Activated CD4-positive, alpha-beta memory T cell treated with anti-CD3 and anti-CD28 coated beads, Interleukin-2, amount 10 ng/mL, durations not matched to agents 7 days and 5 days (primary cell): ENCODE measurements at places on chromosomes 5 and 9. TPM values are rescaled to one million over a fixed set of nuclear protein-coding genes. Genes with fewer than 3 reads are reported as not detected.

The ANKRD33B gene
- 9.5 TPM for total RNA-seq

DNA sequence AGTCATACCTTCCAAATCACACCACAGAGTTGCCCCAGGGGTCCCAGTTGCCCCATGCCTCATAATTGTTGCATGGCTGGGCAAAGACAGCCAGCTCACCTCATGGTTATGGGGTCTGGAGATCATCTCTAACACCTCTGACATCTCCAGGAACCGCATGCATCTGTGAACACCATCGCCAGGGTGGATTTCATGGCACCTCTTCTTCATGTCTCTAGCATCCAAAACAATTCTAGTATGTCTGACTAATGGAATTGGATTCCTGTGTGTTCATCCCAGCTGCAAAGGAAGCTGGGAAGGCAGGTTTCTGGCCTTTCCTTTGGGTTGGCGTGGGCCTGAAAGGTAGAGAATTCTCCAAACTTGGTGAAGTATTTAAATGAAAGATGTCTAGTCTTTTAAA lies 122.3 kb upstream of the ABCA1 start:
- H3K36me3 ChIP-seq: no peaks in the 10 kb centered on the region
- H3K27me3 ChIP-seq: peaks cover 2% of the 10 kb centered on the region
- DNase-seq: no peak
- H3K4me1 ChIP-seq: peaks cover 19% of the 10 kb centered on the region

GRCh38 chr5:9739135-9739534 lies 109.0 kb upstream of the TAS2R1 start:
- H3K36me3 ChIP-seq: no peaks in the 10 kb centered on the region
- H3K4me1 ChIP-seq: no peaks in the 10 kb centered on the region
- DNase-seq: no peak
- H3K27ac ChIP-seq: no peak overlapping the region

DNA sequence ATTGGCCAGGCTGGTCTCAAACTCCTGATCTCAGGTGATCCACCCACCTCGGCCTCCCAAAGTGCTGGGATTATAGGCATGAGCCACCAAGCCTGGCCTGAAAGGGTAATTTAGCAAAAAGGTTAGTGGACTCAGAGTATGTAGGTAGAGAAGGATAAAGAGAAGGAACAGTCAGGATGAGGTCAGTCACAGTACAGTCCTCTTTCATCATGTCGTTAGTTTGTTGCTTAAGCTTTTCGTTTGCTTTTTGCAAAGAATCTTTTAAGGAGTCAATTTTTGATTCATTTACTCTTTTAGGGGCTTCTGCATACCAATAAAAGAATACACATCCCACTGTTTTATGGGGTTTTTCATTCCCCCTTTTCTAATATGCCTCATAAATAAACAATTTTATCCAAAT lies 17.8 kb upstream of the GBGT1 start:
- no peak for DNase-seq
- no peak overlapping the region for H3K4me3 ChIP-seq
- peaks cover 27% of the 10 kb centered on the region for H3K4me1 ChIP-seq
- H3K27me3 ChIP-seq: peaks cover 41% of the 10 kb centered on the region
- H3K27ac ChIP-seq: no peak overlapping the region

GRCh38 chr9:114110180-114110579 lies 11.1 kb upstream of the KIF12 start:
- H3K4me3 ChIP-seq: no peak overlapping the region
- H3K36me3 ChIP-seq: no peaks in the 10 kb centered on the region
- no peaks in the 10 kb centered on the region for H3K4me1 ChIP-seq
- peaks cover 13% of the 10 kb centered on the region for H3K27me3 ChIP-seq
- no peak overlapping the region for H3K27ac ChIP-seq

DNA sequence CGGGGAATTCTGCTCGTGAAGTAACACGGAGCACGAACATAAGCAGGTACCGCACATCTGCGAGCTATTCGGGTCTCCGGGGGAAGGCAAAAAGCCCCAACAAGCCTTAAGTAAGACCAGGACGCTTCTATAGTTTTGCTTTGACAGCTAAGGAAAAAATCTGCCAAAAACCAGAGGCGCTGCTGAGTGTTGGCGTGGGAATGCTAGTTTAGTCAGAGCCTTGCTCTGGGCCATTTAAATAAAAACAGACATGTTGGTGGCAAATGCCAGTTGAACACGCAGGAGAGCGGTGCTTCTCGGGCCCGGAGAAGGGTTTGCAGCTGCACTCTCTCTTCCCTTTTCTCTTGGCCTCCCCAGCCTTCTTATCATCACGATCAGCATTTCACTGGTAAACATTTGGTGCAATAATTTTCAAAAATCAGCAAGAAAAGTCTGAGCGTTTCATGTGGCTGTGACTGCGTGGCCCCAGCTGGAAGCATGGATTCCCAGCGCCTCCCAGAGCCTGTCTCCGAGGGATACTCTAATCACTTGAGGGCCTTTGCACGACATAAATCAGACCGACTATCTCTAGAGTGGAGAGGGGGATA lies 6.4 kb upstream of the NOTCH1 start:
- no peaks in the 10 kb centered on the region for H3K36me3 ChIP-seq
- no peak overlapping the region for H3K4me3 ChIP-seq
- H3K27ac ChIP-seq: no peak overlapping the region
- peaks cover 11% of the 10 kb centered on the region for H3K27me3 ChIP-seq
- H3K4me1 ChIP-seq: peaks cover 16% of the 10 kb centered on the region

- H3K4me3 ChIP-seq: no peak overlapping the region
- H3K36me3 ChIP-seq: no peaks in the 10 kb centered on the region
- no peak for DNase-seq
- H3K27me3 ChIP-seq: no peaks in the 10 kb centered on the region
- H3K4me1 ChIP-seq: no peaks in the 10 kb centered on the region
These were observed 229.0 kb downstream of the TSSK1B start for GRCh38 chr5:113205807-113206206.

GRCh38 chr5:87898574-87898973 lies 370.1 kb downstream of the TMEM161B start:
- no peaks in the 10 kb centered on the region for H3K27me3 ChIP-seq
- no peak overlapping the region for H3K27ac ChIP-seq
- DNase-seq: no peak
- H3K4me1 ChIP-seq: no peaks in the 10 kb centered on the region
- H3K4me3 ChIP-seq: no peak overlapping the region
- no peaks in the 10 kb centered on the region for H3K36me3 ChIP-seq

DNA sequence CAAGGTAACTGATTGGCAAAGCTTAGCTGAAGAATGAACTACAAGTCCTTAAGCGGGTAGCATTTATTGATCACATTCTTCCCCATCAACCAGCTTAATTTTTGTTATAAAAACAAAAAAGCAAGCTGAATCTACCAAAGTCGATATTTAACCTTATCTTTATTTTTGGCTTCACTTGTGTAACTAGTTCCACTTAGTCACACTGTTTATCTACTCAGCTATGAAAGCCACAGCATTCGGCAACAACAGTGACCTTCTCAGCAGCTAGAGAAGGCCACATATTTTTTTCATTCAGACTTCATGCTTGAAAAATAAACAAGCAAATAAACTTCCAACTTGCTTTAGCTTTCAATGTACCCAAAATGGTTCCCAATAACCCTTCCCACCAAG lies 69.4 kb downstream of the KLHL3 start:
- H3K4me1 ChIP-seq: peaks cover 22% of the 10 kb centered on the region
- H3K4me3 ChIP-seq: no peak overlapping the region
- no peak for DNase-seq
- H3K27ac ChIP-seq: peak overlapping the region; percentile 17
- no peaks in the 10 kb centered on the region for H3K27me3 ChIP-seq
- no peaks in the 10 kb centered on the region for H3K36me3 ChIP-seq
